ENCODE measurements at places on chromosomes 11 and 22.

DNA sequence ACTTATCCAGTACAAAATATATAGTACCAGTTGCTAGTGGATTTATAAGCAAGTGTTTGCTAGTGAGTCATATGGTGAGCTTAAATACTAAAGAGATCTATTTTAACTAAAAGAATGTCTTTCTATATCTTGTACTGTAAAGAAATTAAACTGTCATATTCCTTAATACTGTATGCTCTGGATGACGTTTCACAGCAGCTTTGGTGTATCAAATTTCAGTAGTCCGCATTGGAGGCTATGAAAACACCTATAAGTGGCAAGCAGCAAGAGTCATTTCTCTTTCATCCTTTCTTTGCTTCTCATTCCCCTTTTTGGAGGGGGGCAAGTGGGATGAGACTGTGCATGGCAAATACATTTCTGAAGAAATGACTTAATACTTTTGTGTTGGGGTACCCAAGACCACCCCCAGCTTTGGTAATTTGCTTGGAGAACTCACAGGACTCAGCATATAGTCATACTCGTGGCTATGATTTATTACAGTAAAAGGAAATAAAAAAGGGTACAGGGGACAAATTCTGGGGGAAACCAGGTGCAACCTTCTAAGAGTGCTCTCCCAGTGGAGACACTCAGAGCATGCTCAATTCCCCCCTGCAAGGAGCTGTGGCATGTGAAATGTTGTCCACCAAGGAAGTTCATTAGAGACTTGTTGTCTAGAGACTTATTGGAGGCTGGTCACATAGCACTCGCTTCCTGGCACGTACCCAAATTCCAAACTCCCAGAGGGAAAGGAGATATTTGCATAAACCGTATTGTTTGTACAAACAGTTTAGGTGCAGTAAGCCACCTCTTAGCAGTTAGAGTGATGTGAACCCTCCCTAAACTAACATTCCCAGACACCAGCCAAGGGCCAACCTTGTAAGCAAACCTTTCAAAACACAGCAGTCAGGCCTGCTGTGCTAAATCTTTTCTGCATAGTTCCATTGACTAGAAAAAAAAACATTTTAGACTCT, 210.8 kb downstream of the PGR start:
- no peak for DNase-seq

GRCh38 chr11:15471048-15471894, 356.5 kb downstream of the INSC start:
- no peak for DNase-seq

GRCh38 chr11:125433454-125434121, 62.5 kb downstream of the FEZ1 start:
- no peak for DNase-seq

DNA sequence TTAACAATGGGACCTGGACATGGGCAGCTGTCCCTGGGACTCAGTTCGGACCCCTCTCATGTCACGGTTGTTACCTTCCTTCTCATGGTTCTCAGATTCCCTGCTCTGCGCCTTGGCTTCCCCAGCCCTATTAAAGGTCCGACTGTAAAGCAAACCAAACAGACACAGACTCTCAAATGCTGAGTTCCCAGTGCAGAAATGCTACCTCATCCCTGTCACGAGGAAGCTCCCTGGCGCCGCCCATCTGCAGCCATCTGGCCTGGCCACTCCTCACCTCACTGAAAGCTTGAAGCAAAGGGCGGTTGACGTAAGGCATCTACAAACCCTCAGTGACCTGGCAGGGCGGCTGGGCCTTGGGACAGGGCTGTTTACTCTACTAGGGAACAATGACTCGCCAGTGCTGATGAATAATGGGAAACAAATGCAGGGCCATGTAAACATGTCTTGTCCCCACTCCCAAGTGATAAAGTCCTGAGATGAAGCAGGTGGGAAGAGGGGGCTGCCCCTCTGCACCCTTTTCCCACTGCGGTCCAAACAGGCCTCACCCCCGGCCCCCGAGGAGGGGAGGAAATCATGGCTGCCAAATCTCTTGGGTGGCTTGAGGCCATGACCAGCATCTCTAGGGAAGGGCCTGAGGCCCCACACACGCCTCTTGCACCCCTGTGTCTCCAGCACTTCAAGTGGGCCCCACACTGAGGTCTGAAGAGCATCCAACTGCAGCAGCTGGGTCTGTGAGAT, 49.3 kb downstream of the SCUBE1 start:
- DNase-seq, result no peak

- DNase-seq, result no peak
Measured at GRCh38 chr11:83456075-83456474, 169.9 kb upstream of the CCDC90B start.

GRCh38 chr11:1060410-1060809, 14.3 kb upstream of the MUC2 start:
- no peak for DNase-seq

DNA sequence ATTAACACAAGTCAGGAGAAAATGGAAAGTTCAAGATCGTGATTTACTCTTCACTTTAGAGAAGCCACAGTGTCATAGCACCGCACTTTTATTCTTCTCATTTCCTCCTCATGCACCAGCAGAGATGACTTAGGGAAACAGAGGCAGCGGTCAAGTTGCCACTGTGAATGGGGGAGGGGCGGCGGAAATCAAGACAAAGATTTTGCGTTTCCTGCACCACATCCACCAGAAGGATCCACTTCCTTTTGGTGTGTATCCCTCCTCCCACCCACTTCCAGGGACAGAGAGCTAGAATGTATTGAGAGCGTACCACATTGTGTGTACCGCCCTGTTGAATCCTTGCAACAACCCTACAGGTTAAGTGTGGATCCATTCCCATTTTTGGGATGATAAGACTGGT, 21.8 kb downstream of the TSPAN18 start:
- no peak for DNase-seq

- DNase-seq, result no peak
Measured at GRCh38 chr11:61630089-61630488, 49.2 kb upstream of the SYT7 start.

- no peak for DNase-seq
Measured at GRCh38 chr22:45188779-45189178, 25.1 kb downstream of the NUP50 start.

- no peak for DNase-seq
Measured at GRCh38 chr11:68107689-68108088, 13.5 kb downstream of the CHKA start.

- peak; percentile 22 for DNase-seq
Measured at GRCh38 chr11:33829430-33830141, 55.3 kb upstream of the FBXO3 start.

- DNase-seq, result no peak
Measured at GRCh38 chr11:17476317-17477083, at the start of gene ABCC8. Gene ABCC8 (minus strand): TSS chr11:17476845. CDS start chr11:17476776, 69 bp downstream.

- no peak for DNase-seq
Measured at GRCh38 chr22:41571786-41572185, 11.0 kb downstream of the CSDC2 start.

DNA sequence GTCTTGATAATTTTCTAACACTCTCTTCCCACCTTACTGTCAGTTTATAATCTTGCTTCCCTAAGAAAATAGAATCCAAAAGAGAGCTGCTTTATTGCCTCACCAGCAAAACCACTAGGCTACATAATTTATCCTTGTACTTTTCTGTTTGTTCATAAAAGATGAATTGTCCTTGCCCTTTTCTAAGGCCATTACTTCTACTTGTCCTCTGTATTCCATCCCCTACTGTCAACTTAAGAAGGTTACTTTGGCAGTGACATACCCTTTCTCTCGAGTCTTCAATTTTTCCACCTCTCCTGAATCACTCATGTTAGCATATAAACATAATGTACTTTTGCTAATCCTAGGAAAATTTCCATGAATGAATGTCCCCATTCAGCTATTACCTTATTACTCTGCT, 18.0 kb downstream of the BIRC2 start:
- DNase-seq, result no peak

DNA sequence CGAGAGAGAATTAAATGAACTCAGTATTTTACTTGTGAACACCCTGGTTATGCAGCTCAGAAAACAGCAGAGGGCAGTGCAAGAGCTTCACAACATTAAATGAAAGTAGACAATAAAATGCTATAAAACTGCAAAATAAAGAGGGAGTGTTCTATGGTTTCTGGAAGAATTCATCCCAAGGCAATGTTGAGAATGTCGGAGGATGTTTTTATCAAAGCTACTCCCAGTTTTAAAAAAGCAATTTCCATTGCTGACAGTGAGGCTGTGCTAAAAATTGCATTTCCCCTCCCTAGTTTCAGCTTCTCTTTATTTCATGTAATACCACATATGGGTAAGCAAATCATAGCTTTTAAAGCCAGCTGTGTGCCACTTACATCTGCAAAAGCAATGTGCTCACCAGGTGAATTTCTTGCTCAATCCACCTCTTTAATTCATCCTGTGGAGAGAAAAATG, 296.8 kb downstream of the RAB38 start:
- peak; percentile 18 for DNase-seq

- DNase-seq, result no peak
Measured at GRCh38 chr11:17719028-17719937, at the start of gene MYOD1. Gene MYOD1 (plus strand): TSS chr11:17719571. CDS start chr11:17719783, 212 bp downstream.

Data from epithelial cell of proximal tubule (primary cell).